Cerebellar nuclear complex (tissue), 1 donor: ENCODE measurements at places on chromosomes 1 and 21.

- DNase-seq = no peak
These were observed 168.4 kb downstream of the ZZZ3 start for GRCh38 chr1:77513839-77514763.

GRCh38 chr1:55448261-55448660 is 233.1 kb upstream of the USP24 start:
- no peak for DNase-seq

- DNase-seq = no peak
These were observed 3.4 kb upstream of the CDCP2 start for GRCh38 chr1:54156201-54156600.

DNA sequence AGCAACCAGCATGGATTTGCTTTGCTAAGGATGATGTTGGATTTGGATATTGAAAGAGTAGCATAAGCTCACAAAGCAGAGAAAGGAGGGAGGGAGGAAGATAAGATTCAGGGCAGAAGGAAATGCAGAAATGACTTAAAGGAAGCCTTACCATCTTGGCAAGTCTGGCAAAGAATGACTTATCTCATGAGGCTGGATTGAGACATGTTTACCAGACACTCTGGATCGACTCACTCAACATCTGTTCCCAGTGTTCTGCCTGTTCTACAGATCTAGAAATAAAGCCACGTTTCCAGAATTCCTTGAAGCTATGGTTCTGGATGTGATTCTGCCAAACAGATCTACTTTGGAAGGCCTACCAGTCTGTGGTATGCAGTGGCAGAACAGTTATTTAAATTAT is 38.8 kb upstream of the CTBS start:
- DNase-seq = no peak

DNA sequence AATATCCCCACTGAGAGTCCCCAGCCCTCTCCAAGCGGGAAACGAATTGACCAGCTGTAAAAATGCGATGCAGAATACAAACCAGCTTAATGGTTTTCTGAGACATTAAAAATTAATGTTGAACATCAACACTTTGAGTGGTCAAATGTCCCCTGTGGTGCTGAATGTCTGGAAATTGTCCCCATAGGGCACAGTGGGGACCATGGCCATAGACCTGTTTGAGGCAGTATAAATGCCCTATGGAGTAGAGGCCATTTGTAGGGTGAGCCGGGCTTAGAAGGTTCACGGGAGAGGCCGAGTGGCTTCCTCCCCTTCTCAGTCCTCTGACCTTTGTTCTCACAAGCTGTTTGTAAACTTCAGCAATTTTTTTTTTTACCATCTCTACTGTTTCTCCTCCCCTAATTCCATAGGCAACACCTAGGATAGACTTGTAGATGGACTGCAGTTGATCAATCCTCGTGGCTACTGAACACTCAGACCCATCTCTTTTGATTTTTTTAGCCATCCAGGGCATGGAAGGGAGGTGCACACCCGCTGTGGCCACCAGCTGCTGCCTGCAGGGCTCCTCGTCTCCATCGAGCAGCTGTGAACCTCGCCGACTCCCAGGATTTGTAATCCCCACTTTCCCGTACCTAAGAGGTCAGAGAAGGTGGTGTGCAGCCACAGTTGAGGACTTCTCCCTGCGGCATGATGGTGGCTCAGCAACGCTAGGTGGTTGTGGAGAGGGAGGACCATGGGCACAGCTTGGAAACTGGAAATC is 41.0 kb downstream of the KAZN start:
- no peak for DNase-seq

GRCh38 chr1:97038410-97038809 is 316.8 kb downstream of the PTBP2 start:
- no peak for DNase-seq

DNA sequence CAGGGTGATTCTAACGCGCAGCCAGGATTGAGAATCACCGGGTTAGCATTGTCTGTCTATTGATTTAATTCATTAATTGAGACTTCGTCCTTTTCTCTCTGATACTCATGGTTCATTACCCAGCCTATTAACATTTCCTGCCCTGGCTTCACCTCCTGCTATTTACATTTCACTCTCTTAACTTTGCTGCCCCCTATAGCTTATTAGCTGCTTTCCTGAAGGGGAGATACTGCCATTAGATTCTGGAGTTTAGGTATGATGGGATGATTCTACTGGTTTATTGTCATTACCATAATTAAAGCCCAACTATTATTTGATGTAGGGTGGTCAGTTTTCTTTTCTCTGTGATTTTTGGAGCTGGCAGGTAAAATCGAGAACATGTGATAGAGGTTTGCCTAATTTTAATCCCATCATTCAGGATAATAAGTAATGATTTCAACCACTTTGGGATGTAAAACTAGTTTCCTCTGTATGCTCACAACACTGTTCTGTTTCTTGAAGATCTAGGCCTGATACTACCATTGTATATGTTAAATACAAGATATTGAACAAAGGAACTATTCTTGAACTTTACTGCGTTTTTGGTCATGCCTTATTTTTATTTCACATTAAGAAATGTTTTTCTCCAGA is 6.4 kb downstream of the PPP2R5A start:
- no peak for DNase-seq
